MM.1S (cell line): ENCODE measurements at places on chromosomes 5 and 9.
A peak's percentile ranks its signal among the peaks of the same experiment; 100 is the strongest.

- DNase-seq: no peak
Observed at GRCh38 chr9:130149654-130150286, 22.4 kb upstream of the NCS1 start.

- DNase-seq: no peak
Observed at GRCh38 chr5:24225051-24225450, 419.7 kb downstream of the CDH10 start.

GRCh38 chr5:90054612-90055011 lies 354.9 kb downstream of the CETN3 start:
- DNase-seq: no peak

GRCh38 chr9:15738011-15738410 lies 185.2 kb downstream of the CCDC171 start:
- no peak for DNase-seq

DNA sequence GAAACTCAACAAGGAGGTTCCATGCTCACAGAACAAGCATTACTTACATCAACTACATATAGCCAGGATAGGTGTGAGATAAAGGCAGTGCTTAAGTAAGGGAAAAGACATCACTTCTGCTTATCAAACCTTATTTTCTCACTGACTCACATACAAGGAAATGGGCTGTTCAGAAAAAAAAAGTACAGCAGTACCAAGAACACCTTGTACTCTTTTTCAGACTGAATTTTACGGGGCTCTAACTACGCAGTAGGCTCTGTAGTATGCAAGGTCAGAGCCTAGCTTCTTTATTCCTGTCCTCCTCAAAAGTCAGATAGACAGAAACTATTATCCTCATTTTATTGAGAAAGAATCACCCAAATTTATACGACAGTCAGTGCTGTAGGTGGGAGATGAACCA lies 5.8 kb downstream of the PSMB7 start:
- no peak for DNase-seq

GRCh38 chr5:14184725-14185124 lies 41.6 kb downstream of the TRIO start:
- DNase-seq: no peak

- DNase-seq: no peak
Observed at GRCh38 chr5:138925090-138925635, 50.0 kb upstream of the LRRTM2 start.

- no peak for DNase-seq
Observed at GRCh38 chr5:35158204-35158603, 72.1 kb downstream of the PRLR start.

DNA sequence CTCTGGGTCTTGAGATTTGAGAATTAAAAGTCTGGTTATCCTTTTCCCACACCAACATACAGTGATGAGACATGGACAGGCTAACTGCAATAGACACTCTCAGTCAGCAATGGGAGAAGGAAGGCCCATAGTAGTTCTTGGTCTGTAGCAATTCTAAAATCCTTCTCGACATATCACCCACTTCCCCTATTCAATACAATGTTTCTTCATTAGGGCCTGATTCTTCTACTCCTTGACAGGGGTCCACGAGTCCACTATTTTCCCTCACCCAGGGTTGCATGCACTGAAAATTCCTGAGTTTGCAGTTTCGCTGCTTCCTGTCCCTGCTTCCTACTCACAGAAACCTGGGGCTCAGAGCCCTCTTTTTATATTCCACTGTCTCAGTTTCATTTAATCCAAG lies 402.8 kb downstream of the MAT2B start:
- no peak for DNase-seq

DNA sequence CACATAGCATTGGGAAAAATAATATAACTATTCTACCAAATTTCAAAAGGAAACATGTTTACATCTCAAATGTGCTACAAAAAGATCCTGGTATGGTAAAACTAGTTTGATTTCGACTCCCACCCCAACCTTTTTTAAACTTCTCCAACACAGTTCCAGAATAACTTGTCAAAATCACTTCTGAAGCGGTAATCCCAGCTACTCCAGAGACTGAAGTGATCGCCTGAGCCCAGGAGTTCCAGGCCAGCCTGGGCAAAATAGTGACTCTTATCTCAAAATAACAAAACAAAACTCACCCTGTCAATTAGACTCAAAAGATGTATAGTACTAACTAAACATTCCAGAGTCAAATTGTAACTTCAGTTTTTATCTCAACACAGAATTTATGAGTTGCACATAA lies 71.3 kb upstream of the RNF38 start:
- no peak for DNase-seq

DNA sequence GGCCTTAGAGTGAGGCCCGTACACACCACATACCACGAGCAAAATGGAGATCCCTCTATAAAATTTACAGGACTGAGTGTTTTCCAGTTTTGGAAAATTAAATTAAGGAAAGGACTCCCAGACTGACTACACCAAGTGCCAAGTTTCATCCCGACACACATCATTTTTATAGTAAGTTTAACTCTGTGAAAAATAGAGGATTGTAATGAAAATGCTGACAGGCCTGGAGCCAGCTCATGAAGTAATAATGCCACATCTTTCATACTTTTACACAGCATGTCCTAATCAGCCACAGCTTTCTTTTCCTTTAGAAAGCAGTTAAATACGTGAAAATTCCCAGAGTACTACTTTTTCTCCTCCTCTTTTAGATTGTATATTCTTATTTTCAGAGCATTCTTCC lies 169.2 kb downstream of the SAXO1 start:
- no peak for DNase-seq

- no peak for DNase-seq
Observed at GRCh38 chr9:135043345-135043744, 44.1 kb upstream of the OLFM1 start.

- no peak for DNase-seq
Observed at GRCh38 chr9:7045361-7045760, 287.6 kb downstream of the KDM4C start.

- no peak for DNase-seq
Observed at GRCh38 chr9:112892981-112893380, 2.3 kb upstream of the SLC46A2 start.

DNA sequence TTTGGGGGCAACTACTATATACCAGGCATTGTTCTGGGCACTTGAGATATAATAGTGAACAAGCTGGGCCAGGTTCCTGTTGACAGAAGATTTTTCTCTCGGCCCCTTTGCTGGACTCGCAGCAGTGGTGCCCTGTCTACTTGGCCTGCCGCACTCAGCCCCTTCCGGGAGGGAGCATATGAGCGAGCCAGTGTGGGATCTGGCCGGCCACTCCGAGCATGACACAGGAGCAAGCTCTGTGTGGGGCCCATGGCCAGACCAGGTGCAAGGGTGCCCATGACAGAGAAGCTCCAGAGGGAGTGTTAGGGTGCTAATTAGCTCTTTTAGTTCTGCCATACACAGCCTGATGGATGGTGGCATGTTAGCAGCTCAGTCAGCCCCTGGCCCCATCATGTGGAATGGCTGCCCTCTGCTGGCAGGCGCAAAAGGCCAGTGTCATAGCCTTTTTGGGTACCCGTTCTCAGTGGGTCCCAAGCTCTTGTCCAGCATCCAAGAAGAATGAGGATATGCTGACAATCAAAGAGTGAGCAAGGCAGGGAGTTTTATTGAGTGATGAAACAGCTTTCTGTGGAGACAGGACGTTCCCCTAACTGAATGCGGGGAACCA lies 9.3 kb upstream of the KIF4B start:
- peak; percentile 17 for DNase-seq

- DNase-seq: no peak
Observed at GRCh38 chr5:148809781-148810524, 16.5 kb upstream of the ADRB2 start.

- DNase-seq: peak; percentile 85
Observed at GRCh38 chr9:69672596-69673310, 582 bp upstream of the APBA1 start.

GRCh38 chr9:35254237-35254636 lies 92.4 kb downstream of the UNC13B start:
- DNase-seq: no peak

DNA sequence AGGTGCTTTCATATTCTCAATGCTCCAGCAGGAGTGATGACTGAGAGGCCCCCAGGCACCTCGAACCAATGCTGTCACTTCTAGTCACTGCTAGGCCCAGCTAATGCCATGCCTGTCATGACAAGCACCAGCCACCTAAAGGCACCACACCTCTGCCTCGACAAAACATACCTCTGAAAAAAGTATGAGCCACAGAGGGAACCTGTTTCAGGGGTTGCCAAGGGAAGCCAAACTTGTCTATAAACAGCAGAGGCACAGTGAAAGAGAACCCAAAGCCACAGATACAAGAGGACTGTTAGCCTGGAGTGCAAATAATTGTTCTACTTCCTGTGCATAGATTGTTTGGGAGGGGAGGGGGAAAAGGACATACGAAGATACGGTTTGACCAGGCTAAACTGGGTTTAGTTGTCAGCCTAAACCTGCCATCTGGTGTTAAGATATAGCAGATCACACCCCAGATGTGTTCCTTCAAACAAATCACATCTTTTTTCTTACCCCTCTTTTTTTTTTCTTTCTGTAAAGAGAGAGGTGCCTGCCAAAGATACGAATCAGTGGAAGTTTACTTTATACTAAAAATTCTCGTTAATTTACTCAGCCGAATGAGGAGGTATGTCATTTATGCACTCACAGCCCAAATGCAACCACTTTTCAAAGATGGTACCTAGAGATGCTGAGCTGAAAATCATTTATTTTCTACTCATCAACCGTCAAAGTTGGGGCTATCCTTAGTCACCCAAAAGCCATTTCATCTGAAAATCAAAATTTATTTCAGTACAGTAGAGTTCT lies 45.7 kb downstream of the BNC2 start:
- DNase-seq: peak; percentile 67

- no peak for DNase-seq
Observed at GRCh38 chr5:36642089-36642488, 35.7 kb downstream of the SLC1A3 start.

DNA sequence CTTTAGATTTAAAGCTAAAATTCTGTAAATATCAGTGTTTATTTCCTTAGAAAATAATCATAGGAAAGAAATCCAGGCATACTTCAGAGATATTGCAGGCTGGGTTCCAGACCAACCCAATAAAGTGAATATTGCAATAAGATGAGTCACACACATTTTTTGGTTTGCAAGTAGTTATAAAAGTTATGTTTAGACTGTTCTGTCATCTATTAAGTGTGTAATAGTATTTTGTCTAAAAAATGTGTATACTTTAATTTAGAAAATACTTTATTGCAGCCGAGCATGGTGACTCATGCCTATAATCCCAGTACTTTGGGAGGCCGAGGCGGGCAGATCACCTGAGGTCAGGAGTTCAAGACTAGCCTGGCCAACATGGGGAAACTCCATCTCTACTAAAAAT lies 6.9 kb upstream of the RIC1 start:
- no peak for DNase-seq

DNA sequence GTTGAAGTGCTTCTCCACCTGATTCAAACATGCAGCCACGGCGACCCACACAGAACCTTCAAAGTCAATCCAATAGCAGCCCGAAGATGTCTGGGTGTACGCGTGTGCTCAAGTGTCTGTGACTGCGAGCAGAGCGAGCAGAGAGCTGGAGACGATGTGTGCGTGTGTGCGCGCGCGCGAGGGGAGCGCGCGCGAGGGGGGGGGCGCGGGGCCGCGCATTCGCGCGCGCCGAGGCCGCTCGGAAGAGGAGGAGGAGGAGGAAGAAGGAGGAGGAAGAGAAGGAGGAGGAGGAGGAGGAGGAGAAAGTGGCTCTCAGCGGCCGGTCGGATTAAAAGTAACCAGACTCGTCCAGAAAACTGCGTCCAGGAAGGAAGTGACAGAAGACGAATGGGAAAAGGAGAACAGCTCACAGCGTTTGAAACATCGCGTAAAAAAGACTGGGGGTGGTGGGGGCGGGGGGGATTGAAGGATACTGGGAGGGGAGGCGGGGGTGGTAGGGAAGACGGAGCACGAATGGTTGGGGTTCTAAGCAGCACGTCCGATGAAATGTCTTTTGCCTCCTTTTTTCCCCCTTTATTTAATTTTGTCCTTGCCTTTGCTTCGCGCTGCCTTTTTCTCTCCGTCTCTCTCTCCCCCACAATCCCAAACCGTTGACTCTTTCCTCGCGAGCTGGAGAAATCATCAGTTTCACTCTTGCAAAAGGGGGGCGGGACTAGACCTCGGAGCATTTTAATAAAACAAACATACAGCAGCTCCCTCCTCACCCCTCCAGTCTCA lies at the start of gene MEF2C:
TSS of gene MEF2C (minus strand) at position 126 of the 777 bp plus-strand sequence. CDS start 59,396 bp downstream, outside the sequence.
- DNase-seq: peak; percentile 91

DNA sequence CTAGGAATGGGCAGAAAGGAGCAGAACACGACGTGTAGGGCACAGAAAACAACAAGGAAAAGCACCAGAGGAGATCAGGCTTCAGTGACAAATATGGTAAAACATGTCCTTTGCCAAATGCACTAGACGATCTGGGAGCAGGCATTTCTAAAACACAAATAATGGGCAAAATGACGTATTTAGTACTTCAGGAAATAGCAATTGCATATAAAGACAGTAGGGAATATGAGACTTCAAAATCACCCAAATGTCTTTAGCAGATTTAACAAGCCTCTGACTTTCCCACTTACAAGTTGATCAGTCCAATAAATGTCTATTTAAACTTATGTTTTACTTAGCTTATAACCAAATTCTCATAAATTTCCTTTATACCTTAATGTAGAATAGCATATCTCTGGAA lies 969.6 kb upstream of the C9orf72 start:
- no peak for DNase-seq

GRCh38 chr5:156367597-156367996 lies 40.6 kb downstream of the SGCD start:
- DNase-seq: no peak

DNA sequence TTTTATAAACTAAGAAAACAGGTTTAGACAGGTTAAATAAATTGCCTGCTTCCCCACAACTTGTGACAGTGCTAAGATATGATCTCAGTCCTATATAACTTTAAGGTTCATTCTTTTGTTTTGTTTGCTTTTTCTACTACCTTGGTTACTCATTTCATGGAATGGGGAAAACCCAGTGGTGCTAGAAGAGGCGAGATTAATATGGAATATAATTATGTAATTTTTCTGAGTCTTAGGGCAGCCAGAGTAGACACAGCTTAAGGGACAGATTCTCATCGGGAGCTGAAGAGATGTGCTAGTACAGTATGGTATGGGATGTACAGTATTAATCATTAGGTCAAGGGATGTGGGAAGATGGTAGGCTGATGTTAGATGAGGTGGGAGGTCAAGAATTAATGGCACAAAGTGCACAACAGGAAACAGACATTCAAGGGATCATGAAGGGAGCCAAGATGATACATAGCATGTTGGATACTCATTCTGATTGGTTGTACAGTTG lies 6.2 kb downstream of the TRIM32 start:
- no peak for DNase-seq

DNA sequence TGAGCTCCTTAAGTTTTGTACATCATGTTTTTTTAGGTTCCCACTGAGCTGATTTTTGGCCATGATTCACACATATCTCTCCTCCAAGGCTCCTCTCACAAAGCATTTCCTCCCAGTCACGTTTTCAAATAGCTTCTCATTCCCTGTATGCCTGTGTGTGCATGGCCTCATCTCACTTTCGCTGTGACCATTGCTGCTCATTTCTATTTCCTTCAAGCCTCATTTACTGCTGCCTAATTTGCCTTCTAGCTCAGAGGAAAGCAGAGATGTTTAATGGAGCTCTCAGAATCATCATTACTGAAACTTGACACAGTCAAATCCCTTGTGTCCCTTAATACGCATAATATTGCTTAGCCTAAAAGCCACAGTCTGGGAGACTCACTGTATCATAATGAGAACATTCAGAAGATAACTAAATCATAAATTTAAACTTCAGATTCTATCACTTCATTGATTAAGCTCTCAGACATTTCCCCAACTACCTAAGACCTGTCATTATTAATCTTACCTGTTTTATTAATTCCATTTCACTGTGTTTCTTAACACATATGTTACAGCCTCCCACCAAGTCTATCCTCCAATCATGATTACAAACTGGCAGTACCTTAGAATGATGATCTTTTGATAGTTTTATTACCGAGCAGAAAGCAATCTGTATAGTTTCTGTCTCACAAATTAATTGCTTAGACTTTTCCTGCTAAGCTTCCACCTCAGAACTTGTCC lies 278.3 kb upstream of the PTGER4 start:
- no peak for DNase-seq
